Anterior cingulate cortex (tissue), 58 donors: ENCODE measurements at places on chromosomes 6 and 20.

GRCh38 chr6:37103169-37104039, 66.5 kb upstream of the PIM1 start:
- peak; percentile 12 for DNase-seq

DNA sequence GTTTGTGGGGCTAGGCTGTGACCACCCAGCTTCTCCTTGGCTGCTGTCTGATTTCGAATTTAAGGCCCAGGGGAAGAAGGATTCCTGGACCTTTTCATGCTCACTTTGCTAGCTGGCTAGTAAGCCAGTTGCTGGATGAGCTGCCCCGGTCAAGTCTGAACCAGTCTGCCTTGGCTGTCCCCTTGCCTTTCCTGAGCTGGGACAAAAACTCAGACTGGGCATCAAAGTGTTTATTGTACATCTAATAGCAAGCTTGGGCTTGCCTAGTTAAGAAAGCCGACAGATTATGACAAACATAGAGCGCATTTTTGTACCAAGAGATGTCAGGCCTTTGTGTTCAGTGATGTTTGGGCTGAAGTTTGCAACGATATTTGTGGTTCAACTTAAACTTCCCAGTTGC, 750 bp upstream of the PAK5 start:
- no peak for DNase-seq

DNA sequence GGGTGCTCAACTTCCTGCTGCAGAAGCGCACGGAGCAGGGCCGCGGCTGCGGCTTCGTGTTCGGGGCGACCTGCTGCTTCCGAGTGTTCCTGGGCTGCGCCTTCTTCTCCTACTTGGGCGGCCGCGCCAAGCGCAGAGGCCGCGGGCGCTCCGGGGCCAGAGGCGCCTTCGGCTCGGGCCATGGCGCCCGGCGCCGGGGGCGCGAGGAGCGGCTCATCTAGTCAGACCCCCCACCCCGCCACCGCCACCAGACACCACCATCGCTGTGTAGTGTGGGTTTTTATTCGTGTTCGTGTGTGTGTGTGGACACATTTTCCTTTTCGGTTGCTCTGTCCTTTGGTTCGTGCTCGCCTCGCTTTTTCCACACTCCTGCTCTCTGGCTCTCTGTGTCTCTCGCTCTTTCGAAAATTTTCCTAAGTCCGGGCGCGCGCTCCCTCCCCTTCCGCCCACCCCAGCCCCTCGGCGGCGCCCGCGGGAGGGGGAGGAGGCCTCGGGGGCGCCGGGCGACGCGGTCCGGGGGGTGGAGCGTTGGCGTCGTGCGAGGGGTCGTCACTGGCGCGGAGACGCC, 38.1 kb downstream of the GNAS start:
- DNase-seq: peak; percentile 57

DNA sequence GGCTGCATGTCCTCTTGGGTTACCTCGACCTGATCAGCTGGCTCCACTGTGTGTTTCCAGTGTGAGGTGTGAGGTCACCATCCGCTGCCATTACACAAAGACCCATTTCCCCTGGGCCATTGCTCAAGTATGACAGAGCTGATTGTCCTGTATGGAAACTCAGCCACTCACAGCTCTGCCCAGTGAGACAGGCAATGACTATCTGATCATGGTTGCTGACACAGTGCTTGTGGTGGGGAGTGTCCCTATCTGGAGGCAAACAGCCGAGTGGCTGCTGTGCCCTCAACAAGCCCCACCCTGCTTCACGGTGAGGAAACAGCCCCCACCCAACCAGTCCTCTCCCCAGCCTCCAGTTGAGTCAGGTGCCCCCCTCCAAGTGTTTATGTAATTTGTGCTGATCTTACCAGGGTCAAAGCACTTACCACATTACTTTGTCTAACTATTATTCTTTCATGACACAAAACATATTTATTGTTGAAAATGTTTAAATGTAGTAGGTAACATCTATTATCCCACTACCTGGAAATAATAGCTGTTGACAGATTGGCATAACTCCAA, 11.7 kb upstream of the MAPK13 start:
- no peak for DNase-seq

- no peak for DNase-seq
Observed at GRCh38 chr6:35085359-35086281, 55.5 kb downstream of the TCP11 start.
